ENCODE measurements at places on chromosomes 1 and 21.

GRCh38 chr21:38459490-38459889 lies 38.8 kb downstream of the ERG start:
- no peak for DNase-seq

- DNase-seq, result peak; percentile 61
Measured at GRCh38 chr1:66752000-66752592, at the start of gene DYNLT5. Gene DYNLT5, plus strand, starts transcription at chr1:66752459. Its CDS starts 2,200 bp downstream, at chr1:66754659.

- DNase-seq, result no peak
Measured at GRCh38 chr1:147840909-147841308, 61.7 kb upstream of the GJA8 start.

DNA sequence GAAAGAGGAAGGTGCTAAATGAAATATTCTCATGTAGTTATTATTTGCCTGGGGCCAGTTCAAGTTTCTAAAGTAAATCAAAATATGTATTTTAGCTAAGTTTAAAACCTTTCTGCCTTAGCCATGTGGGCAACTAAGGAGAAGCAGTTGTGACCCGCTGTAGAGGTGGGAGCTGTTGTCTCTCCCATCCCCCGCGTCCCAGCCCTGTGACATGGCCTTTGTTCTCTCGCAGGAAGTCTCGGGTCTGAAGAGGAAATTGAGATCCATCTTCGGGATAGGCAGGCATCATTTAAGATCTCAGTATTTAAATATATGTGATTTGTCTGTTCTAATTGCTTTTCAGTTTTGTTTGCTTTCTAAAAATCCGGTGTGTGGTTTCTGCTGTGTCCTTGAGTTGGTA lies 121.5 kb downstream of the CAMTA1 start:
- no peak for DNase-seq

GRCh38 chr1:67200755-67201154 lies 34.5 kb downstream of the IL23R start:
- no peak for DNase-seq

- DNase-seq, result no peak
Measured at GRCh38 chr1:85182700-85183099, 18.1 kb downstream of the SYDE2 start.

GRCh38 chr1:206890125-206891060 lies 6.8 kb upstream of the IL24 start:
- no peak for DNase-seq

GRCh38 chr1:242016479-242016878 lies 17.6 kb upstream of the MAP1LC3C start:
- no peak for DNase-seq

GRCh38 chr1:7352974-7353373 lies 418.1 kb upstream of the VAMP3 start:
- no peak for DNase-seq

- no peak for DNase-seq
Measured at GRCh38 chr21:45551316-45551715, 9.1 kb upstream of the SLC19A1 start.

- no peak for DNase-seq
Measured at GRCh38 chr1:212341090-212341489, 55.9 kb downstream of the PPP2R5A start.

DNA sequence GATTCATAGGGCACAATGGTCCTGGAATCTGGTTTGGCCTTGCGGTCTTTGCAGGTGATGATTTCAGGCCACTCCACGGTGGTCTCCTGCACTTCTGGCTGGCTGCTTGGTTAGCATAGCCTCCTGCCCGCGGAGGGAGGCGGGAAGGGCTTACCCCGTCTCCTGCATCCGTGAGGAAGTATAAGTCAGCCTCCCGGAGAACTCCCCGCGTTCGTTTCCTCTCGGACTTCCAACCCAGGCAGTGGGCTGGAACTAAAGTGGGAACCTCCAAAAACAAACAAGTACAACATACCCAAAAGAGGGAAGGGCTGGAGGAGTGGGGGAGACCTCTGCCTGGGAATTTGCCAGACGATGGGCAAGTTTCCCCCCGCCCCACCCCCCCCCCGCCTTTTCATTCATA lies 939 bp upstream of the CCN1 start:
- no peak for DNase-seq

DNA sequence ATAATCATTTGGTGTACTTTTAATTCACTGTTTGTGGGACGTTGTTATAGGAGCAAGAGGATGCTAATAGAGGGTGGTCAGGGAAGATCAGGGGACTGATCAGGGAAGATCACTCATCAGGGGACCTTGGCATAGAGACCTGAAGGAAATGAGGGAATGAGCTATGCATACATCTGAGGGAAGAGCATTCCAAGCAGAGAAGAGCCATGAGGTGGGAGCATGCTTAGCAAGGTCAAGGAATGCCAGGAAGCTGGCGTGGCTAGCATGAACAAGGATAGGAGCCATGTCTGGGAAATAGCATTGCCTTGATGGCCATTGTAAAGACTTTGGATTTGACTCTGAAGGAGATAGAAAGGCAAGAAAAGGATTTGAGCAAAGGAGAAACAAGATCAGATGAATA lies 14.1 kb downstream of the IRF2BP2 start:
- DNase-seq, result no peak

DNA sequence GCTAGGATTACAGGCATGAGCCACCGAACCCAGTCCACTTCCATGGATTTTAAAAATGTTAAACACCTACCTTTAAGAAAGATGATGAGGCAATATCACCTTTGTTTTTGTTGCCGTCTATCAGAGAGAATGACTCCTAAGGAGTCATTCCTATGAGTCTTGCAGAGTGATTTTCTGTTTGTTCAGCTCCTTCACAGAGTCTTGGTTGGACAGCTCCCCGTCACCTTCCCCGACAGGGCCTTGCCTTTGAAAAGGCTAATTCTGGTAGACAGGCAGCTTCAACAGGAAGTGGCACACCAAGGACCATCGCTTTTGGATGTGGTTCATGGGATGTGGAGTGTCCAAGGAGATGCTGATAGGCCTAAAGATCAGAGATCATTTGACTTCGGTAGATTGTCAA lies 17.5 kb downstream of the ZBTB18 start:
- no peak for DNase-seq

- no peak for DNase-seq
Measured at GRCh38 chr1:231779081-231779480, 152.5 kb downstream of the DISC1 start.

DNA sequence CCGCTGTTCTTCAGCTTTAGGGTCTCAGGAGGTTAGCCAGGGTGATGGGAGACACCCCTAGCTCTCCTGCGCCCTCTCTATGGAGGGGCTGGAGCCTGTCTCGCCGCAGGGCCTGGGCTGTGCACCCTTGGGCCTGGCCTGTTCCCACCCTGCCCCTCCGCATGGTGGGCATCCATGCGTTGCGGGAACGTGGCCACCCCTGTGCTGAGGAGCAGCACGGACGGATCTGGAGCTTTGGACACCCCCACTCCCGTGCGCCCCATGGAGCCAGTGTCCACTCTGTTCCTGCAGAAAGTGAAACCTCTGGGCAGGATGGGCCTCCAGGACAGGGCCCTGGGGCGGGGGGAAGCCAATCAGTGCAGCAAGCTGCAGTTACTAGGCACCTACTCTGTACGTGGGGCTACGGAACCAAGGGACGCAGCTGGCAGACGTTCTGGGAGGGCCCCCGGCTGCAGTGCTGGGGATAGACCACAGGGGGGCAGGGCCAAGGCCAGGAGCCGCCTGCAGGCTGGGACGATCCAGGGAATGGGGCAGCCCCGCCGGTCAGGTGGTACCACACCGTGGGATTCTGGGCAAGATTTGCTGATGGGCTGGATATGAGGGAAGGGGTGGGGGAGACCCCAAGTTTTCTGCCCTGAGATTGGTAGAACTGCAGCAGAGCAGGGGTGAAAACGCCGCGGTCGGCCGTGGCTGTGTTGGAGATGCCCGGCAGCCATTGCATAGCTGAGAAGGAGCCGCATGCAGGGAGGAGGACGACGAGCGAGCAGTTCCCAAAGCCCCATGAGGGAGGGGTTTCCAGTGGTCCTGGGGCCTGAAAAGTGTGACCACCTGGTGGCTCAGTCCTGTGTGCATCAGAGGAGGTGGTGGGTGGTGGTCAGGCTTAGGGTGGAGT lies 43.3 kb downstream of the TP73 start:
- peak; percentile 70 for DNase-seq

DNA sequence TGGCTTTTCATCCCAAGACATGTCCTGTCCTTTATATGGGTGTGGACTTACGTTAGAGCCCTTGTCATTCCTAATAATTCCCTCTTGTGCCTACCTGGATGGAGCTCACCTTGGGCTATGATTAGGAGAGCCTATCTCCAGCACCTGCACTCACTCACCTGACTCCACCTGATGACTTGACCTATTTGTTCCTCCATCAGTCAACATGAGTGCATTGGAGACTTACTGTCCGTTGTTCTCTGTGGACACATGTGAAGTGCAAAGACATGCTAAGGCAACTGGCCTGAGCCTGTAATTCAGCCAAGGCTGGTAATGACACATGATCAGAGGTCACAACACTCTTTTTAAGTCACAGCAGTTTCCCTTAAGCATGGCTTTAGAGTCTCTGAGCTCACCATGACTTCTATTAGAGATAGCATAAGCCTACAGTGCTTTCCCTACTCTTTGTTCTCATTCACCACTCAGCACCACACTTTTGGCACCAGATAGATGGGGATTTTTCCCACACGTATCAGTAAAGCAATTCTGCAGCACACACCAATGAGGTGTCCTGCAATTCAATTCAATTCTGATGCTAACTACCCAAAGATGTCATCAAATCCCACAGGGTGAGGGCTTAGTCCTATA lies 9.4 kb downstream of the KCNE1 start:
- DNase-seq, result no peak

DNA sequence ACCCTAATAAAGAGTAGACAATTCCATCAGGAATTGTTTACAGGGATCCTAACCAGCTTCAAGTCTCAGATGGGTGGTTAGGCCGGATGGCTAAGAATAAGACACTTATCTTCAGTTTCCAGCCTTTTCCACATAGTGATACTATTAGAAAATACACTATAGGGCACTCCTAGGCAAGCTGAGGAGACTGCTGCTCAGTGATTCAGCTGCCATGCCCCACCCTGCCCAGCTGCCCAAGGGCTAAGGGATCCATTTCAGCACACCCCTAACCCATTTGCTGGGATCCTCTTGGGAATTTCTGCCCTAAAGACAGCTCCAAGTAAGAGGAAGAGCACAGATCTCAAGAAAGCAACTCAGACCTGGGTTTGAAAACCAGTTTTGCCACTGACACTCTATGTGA lies 31.9 kb downstream of the PLPP3 start:
- DNase-seq, result no peak

- DNase-seq, result no peak
Measured at GRCh38 chr1:11697893-11698210, 6.3 kb downstream of the DRAXIN start.

- DNase-seq, result no peak
Measured at GRCh38 chr1:210257698-210258529, 25.3 kb downstream of the SERTAD4 start.

DNA sequence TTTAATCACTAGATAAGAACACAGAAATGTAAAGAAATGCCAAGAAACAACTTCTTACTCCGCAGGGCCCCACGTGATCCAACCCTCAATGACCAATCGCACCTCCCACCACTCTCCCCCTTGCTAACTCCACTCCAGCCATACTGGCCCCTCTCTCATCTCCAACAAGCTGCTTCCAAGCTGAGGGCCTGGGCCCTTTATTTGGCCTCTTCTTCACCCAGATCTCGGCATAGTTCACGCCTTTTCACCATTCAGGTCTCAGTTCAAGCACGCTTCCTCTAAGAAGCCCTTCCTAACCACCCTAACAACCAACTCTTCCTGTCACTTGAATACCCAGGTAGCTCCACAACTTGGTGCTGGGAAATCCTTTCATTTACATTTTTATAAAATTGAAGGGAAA lies 110.7 kb downstream of the TGFBR3 start:
- no peak for DNase-seq

DNA sequence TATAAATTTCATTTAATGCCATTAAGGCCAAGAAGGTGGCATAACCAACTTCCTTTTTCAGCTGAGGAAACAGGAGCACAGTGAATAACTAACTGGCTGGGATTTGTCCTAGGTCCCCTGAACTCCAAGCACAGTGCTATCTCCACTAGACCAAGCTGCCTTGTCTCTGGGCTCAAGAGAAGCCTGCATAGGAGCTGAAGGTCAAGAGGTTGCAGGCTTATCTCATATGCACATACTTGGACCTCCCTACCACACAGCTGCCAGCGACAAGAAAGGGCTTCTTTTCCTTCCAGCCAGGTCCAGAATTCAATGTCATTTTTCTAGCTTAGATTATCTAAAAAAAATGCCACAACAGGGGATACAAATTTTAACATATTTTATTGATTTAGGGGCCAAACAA lies 27.1 kb downstream of the AK2 start:
- no peak for DNase-seq

DNA sequence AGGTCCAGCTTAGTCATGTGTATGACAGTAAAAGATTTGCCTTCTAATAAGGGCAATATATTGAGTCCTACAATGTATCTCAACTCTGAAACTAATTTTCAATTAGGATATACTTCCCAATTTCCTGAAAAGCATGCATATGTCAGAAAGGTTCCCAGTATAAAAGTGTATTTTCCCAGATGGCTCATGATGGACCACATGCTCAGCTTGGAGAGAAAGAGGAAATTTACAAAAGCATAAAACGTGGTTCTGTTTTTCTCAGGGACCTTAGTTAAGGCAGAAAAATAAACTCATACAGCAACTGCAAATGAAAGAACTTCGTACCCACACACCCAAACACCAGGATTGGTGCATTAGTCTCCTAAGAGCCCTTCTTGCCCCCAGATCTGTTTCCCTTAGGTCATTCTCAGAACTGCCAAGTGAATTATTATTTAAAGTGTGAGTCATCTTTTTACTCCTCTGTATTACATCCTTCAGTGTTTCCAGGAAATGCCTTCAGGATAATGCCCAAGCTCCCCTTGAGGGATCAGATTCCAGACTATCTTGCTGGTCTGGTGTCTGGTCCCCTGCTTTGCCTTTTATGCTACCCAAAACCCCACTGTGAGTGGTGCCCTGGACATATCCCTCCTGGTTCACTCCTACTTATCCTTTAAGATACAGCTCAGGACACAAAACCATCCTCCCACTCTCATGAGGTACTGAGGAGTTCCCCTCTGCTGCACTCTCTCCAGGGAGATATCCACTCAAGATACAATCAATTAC lies 57.4 kb downstream of the SSX2IP start:
- DNase-seq, result no peak

DNA sequence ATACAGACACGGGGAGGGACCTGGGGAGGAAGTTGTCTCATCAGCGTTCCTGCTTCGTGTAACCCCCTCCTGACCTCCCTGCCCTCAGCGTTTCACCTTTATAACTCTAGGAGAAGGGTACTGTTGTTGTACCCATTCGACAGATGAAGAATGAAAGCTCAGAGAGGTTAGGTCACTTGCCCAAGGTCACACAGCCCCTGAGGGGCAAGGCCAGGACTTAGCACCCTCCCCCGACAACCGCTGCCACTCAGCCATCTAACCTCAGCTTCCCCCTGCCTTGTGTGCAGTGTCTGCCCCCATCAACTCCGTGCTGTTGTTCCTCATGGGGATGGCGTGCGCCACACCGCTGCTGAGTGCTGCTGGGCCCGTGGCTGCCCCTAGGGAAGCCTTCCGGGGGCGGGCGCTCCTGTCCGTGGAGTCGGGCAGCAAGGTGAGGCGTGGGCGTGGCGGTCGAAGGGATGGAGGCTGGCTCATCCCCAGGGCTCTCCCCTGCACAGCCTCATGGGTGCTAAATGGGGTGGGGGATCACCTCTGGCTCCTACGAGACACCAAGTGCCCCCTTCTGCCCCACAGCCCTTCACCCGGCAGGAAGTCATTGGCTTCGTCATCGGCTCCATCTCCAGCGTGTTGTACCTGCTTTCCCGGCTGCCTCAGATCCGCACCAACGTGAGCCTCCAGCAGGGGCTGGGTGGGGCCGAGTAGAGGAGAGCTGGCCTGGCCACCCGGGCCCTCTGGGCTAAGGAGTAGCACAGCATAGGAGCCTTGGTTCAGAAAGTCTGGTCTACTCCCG lies 14.0 kb downstream of the SLC66A1 start:
- DNase-seq, result no peak

GRCh38 chr1:214270097-214270650 lies 10.8 kb upstream of the SMYD2 start:
- no peak for DNase-seq
